RPMI7951 (cell line): ENCODE measurements at places on chromosomes 4 and X. TPM values are rescaled to one million over a fixed set of nuclear protein-coding genes. Genes with fewer than 3 reads are reported as not detected.

DNA sequence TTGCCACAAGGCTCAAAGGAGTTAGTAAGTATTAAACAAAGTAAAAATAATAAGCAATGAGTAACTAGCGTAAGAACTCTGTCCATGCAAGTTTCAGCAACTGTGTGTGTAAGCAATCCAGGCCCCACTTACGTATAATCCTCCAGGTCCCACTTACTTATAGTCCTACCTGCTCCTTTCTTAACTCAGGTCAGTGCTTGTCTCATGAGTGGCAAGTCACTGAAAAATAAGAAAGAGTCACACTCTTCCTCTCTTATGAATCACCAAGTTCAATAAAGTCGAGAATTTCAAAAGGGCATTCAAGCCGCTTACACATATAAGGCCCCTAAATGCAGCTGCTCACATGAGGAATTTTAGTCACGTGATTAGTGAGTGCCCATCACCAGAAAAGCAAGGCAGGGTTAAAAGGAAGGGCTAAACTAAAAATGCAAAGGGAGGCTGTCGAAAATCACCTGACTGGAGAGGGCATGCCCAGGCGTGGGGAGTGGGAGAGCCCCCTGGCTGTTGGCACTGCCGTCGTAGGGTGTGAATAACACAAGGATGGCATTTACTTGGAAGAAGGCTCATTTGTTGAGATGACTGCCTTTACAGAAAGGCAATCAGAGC lies 58.2 kb downstream of the ZNF827 start:
- DNase-seq: no peak

UGT2B7 gene
- total RNA-seq: 0.10 TPM in 1 of 2 replicates, not detected in the other

- DNase-seq: peak; percentile 29
Measured at GRCh38 chr4:133146574-133147241, 2.4 kb upstream of the PCDH10 start.

- no peak for DNase-seq
Measured at GRCh38 chr4:160082432-160083207, 979.7 kb downstream of the RAPGEF2 start.

GRCh38 chr4:47553329-47554125 lies 68.5 kb downstream of the ATP10D start:
- DNase-seq: no peak

DNA sequence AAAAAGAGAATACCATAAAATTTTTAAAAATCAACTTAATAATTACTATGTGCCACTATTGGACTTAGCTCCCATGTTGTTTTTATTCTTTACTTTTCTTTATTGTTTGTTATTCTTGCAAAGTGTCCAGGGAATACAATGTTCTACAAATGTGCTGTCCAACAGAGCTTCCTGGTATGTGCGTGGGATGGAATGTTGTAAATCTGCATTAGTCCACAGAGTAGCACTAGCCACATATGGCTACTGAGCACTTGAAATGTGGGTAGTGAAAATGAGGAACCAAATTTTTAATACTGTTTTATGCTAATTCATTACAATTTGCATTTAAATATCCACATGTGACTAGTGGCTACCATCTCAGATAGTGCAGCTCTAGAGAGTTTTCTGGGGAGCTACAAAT lies 14.3 kb upstream of the CORIN start:
- DNase-seq: no peak

DNA sequence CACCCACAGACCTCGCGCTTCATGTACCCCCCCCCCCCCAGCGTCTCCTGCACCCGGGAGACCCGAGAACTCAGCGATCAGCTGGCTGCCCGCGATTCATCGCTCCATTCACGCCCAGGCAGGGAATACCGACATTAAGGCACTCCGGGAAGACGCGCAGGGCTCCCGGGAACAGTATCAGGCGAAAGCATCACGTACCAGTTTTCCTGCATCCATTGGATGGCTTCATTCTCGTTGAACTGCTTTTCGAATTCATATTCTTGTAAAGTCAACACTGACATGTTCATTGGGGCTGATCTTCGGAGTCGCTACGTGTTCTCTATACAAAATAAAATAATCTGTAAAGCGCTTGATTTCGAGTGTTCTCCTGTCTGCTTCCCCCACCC lies 373 bp downstream of the ELOVL6 start:
- DNase-seq: peak; percentile 24

DNA sequence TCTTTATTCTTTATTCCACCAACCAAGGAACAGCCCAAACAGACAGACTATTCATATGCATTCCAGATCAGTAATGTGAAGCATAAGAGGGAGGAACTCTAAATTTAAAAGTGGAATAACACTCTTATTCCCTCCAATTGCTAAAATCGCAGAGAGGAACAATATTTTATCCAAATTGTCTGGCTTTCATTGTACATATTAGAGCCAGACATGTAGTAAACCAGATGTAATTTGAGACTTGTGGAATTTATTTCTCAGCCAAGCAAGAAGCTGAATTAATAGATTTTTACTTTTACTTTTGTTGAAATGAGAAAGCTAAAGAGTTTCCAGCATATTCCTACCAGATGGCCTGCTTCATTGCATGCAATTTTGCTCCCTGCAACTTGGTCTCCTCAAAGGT lies 674.6 kb upstream of the SLIT2 start:
- DNase-seq: no peak

GRCh38 chr4:177484613-177485021 lies 42.4 kb upstream of the AGA start:
- peak; percentile 86 for DNase-seq

- peak; percentile 54 for DNase-seq
Measured at GRCh38 chrX:94178145-94178788, 504.3 kb downstream of the FAM133A start.
